ENCODE measurements at places on chromosomes 4 and X.

- no peak for DNase-seq
Measured at GRCh38 chr4:24780936-24781495, 14.4 kb upstream of the SOD3 start.

DNA sequence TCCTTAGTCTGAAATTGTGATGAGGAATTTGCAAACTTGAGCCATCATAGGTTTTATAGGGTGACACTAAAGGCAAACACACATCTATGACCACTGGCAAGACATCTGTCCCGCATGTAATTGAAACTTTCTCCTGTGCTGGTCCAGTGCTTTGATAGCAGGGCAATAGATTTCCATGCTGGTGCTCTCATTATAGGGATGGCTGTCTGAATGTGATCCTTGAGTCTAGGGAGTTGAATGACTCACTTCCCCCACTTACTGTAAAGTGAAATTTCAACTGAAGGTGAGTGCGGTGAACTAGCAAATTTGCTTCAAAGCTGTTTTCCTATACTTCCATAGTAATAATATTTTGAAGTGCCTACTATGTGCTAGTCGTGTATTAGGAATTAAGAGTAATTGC, 1630.0 kb downstream of the STIM2 start:
- DNase-seq, result no peak

GRCh38 chr4:136967069-136967468, 565.2 kb downstream of the PCDH18 start:
- DNase-seq, result no peak

- peak; percentile 77 for DNase-seq
Measured at GRCh38 chr4:53935780-53936179, 128.6 kb downstream of the CHIC2 start.

- no peak for DNase-seq
Measured at GRCh38 chrX:17535229-17535628, 160.2 kb downstream of the NHS start.

DNA sequence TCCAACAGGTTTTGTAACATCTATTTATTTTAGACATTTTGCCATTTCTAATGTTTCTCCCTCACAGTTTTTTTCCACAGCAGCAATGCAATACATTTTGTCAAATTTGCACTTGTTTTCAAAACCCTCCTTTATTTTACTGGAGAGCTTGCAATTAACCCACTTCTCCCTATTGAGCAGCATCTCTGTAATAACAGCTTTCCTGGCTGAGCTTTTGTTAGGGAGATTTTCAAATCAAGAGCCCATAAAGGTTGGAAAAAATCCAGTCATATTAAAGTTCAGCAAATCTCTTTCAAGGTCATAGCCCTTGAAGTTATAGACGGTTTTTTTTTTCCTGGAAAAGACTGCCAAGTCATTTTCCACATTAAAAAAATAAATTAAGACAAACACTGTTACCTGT, 450.6 kb upstream of the TENM3 start:
- DNase-seq, result no peak

DNA sequence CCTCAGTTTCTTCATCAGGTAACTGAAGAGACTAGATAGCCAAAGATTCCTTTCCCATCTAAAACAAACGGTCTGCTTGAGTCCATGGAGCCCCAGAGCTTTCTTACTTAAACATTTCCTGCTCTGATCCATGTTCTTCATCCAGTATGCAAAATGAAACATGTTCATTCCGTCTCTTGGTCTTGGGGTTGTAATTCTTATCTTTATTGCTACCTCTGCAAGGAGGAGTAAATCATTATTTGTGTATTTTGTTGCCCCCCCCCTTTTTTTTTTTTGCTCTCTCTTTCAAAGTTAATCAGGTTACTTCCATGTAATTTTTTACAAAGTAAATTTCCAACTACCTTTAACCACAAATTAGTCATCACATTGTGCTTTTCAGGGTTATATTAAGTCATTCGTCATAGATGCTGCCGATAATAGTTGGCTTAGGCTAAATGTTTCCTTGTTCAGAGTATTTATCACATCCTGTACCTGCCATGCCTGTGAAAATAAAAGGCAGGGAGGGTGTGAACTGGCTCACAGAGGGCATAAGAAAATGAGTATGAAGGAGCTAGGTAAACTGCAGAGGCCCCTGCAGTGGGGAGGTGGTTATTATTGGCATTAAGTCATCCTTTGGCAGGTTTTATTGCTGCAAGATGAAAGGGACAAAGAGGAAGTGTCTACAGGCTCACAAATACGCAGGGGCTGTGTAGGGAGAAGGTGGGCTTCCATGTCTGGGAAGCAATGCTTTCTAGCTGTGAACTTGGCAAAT, 76.7 kb upstream of the HS3ST1 start:
- no peak for DNase-seq

- no peak for DNase-seq
Measured at GRCh38 chrX:77635373-77635772, 150.6 kb downstream of the ATRX start.

- no peak for DNase-seq
Measured at GRCh38 chr4:170248576-170248975, 158.8 kb upstream of the AADAT start.

- no peak for DNase-seq
Measured at GRCh38 chr4:96227515-96227914, 387.6 kb downstream of the PDHA2 start.

- DNase-seq, result no peak
Measured at GRCh38 chr4:58205446-58206235, 1095.5 kb upstream of the IGFBP7 start.

GRCh38 chr4:77220828-77221613, 64.0 kb downstream of the CCNG2 start:
- peak; percentile 12 for DNase-seq

DNA sequence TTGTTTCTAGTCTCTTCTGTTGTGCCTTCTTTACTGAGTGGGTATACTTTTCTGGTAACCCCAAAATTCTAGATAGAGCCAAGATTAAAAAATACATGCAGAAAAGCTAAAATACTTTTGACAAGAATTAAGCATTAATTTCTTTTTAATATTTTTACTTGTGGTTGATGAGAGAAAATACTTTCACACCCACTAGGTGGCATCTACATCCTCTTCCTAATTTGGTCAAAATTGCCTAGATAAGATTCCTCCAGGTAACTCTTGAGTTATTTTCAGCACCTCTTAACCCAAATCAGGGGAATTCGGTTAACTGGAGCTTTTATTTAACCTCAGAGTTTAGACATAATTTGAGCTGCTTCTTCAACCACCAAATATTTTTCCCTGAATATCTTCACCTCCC, 28.4 kb upstream of the COX7B2 start:
- peak; percentile 7 for DNase-seq
